Activated naive CD4-positive, alpha-beta T cell treated with anti-CD3 and anti-CD28 coated beads for 36 hours (primary cell): ENCODE measurements at places on chromosomes 6 and 20.

DNA sequence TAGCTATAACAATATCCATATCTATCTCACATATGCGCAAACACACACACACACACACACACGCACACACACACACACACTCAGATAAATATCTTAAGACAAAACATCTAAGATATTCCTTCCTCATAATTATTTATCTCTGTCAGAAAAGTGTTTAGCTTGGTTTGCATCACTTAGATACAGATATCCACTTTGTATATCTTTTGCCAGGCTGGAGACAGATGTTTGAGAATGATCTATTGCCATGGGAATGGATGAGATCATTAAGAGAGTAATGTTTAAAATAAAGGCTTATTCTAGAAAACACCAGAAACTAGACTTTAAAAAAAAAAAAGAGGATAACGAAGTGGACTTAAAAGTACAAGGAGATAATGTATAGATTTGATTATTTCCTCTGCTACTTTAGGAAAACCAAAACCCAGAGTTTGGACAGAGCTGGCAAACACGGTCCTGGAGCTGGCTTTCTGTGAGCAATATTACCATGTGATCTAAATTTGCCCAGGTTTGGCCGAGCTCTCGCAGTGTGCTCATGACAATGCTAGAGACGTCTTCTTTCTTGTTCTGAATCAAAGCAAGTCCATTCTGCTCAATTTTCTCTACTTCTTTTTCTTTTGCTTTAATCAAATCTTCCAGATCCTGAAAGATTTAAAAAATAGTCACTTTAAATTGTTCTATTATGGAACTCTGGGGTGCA, 411.8 kb downstream of the SYNE1 start:
- DNase-seq, result no peak

GRCh38 chr6:105974986-105975385, 111.2 kb upstream of the PRDM1 start:
- DNase-seq, result no peak

DNA sequence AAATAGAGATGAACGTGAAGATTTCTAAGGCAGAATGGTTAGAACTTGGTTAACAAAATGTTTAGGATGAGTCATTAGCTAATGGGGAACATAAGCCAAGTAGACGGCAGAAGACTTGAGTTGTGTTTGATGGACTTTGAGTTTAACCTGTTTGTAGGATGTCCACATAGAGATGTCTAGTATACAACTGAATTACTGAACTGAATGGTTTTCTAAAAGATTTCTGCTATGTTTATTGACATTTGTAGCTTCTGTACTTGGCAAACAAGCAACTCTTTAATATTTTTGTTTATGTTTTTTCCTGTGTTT, 54.5 kb upstream of the DYNLRB1 start:
- DNase-seq, result no peak

DNA sequence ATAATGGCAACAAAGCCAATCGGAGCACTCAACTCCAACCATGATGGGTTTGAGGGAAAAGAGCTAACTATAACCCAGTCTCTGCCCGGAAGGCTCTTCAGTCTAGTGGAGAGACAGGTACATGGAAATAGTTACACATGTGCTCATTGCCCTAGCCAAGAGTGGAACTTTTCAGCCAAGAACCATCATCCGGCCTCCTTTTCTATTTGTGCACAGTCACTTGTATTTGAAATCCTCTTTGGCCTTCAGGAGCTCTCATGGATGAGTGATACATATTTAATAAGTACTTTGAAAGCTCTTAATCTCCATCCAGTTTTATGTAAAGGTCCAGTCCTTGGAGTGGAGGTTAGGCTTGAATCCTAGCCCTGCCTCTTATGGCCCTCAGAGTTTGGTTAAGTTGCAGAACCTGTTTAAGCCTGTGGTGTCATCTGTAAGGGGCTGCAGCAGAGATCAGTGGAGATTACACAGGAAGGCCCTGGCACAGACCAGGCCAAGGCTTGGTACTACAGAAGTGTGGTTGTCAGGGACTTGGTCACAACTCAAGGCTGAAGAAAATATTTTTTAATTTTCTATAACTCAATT, 72.3 kb upstream of the SMLR1 start:
- DNase-seq, result no peak

DNA sequence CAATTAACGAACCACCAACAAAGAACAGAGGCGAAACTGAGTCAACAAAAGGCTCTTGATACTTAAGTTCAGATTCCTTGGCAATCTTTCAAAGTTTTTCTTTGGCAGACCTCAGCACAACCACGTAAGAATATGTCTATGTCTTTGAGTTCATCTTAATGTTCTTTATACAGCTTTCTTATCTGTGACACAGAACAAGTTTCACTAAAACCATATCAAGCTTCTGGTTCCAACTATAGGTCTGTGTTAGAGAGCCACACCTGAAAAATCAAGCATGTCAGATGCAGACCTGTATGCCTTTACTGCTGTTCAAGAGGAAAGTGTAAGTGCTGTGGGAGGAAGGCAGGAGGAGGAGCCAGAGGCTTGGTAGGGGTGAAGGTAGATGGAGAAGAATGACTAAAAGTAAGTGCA, 271.3 kb downstream of the KHDC1L start:
- no peak for DNase-seq

GRCh38 chr6:75882734-75883133, 133.7 kb downstream of the MYO6 start:
- DNase-seq, result no peak

- DNase-seq, result no peak
Measured at GRCh38 chr6:53603386-53604116, 58.6 kb upstream of the GCLC start.

DNA sequence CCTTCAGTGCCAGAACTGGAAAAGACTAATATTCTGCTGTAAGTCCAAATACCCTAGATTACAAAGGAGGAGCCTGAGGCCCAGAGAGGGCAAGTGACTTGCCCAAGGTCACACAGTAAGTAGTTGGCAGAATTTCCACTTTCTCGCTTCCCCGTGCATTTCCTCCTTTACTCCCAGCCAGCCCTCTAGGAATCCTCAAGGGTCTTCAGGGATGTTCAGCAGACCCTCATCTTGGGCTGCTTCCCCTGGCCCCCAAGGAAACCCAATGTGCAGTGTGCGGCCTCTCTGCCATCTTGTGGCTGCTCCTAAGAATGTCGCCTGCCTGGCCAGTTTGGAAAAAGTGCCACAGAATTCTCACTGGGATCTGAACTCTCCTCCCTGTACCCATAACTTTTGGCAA, 217.7 kb upstream of the LRFN2 start:
- DNase-seq, result no peak

DNA sequence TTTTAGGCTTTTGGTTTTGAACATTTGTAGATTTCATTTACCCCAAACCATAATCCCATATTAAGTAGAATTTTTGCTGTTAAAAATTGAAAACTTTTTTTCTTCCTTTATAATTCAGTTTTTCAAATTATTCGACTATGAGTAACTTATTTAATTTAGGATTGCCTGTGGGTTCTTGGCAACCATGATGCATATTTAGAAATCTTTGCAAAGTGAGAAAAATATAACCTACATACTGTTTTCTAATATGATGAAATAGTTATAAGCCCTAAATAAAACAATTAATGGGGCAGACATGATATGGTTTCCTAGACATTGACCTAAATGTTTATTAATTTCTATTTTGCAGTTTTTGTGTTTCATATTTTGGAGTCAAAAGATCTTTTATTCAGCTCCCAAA, 23.6 kb downstream of the NEDD9 start:
- no peak for DNase-seq

DNA sequence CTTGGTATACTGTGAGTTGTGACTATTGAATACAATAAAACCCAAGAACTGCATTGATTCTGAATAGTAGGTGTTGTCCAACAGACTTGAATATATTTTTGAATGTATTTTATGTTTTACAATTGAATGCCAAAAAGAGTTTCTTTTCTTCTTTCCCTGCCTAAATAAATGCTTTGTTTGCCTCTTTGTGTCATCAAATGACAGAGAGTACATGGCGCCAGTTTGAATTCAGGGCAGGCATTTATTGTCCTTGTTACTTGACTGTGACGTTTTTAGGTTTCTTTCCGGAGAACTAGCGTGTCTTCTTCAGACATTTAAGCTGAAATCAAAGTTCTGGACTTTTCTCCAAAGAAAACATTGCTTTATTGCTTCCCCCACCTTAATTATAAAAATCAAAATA, 16.6 kb downstream of the KIF3B start:
- no peak for DNase-seq

GRCh38 chr6:111784433-111784832, 88.8 kb downstream of the FYN start:
- DNase-seq, result no peak

GRCh38 chr6:139540894-139541293, 166.4 kb upstream of the CITED2 start:
- DNase-seq, result no peak

- no peak for DNase-seq
Measured at GRCh38 chr6:42419490-42420280, 32.0 kb downstream of the TRERF1 start.

DNA sequence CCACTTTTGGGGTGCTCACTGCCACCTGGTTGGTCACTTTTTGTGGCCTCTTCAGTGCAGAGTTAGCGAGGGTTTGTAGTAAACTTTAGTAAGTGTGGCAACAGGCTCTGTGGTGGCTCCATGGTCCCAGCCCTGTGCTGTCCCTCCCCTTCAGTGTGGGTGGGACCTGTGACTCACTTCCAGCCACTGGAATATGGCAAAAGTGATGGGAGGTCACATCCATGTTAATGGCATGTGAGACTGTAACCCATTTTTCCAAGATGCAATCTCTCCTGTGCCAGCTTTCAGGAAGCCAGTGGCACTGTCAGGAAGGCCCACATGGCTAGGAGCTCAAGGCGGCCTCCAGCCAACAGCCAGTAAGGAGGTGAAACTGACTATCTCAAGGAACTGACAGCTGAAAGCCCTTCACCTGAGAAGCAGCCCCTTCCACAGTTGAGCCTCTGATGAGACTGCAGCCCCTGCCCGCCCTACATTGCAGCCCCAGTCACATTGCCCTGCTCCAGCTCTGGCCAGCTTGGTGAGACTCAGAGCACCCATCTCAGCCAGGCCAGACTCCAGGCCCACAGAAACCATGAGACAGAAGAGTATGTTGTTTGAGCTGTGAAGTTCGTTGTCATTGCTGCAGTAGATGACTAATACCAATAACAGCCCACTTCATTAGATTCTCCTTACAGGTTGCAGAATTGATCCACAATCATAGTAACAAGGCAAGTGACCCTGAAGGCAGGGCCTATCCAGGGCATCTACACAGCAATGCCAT, 13.1 kb upstream of the CST7 start:
- DNase-seq, result no peak

GRCh38 chr6:18445228-18445627, 58.1 kb downstream of the RNF144B start:
- DNase-seq, result no peak

GRCh38 chr6:106599440-106599839, 29.9 kb downstream of the RTN4IP1 start:
- DNase-seq, result no peak

DNA sequence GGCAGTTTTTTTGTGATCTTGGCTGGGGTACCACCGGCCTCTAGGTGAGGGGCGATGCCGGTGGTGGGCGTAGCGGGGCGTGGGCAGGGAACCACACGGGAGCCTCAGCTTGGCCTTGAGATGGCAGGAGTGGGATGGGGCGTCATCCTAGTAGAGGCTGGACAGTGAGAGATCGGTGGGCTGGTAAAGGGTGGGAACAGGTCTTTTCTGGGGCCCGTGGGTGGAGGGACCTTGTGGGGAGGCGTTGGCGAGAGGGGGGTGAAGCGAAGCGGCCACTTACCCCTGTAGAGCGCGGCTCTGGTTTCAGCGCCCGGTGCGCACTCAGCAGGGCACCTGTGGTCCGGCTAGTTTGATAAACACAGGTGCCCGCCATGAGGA, 12.0 kb downstream of the ITPR3 start:
- DNase-seq, result no peak

- DNase-seq, result no peak
Measured at GRCh38 chr20:5041433-5041832, 40.1 kb upstream of the SLC23A2 start.

GRCh38 chr6:107398001-107398400, 61.4 kb downstream of the PDSS2 start:
- DNase-seq, result no peak
